ENCODE measurements at places on chromosomes 1 and 21. TPM values are rescaled to one million over a fixed set of nuclear protein-coding genes. Genes with fewer than 3 reads are reported as not detected.

- DNase-seq: no peak
Measured at GRCh38 chr1:223006371-223006770, 136.7 kb downstream of the TLR5 start.

DNA sequence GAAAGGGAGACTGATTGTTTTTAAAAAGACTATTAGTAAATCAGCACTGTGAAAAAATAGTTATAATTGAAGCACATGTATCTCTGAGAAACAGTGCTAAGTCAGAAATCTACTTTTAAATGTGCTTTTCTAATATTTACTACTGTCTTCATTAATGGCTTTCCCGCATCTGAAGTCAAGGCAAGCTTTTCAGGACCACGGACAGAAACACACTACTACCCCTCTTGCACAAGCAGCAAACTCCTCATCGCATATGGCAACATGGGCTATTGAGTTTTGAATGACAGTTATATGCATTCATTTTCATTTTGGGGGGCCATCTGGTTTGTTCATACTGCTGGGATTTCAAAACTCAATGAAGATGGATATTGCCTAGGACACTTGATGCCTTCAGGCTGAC, 433.4 kb upstream of the CAMK1G start:
- DNase-seq: no peak

GRCh38 chr1:211647711-211648121, 27.7 kb downstream of the NEK2 start:
- DNase-seq: no peak

The CD52 gene
- total RNA-seq: not detected

GRCh38 chr1:50973875-50974617, 4.0 kb downstream of the CDKN2C start:
- no peak for DNase-seq

GRCh38 chr21:41447356-41447755, 21.3 kb downstream of the MX1 start:
- no peak for DNase-seq

DNA sequence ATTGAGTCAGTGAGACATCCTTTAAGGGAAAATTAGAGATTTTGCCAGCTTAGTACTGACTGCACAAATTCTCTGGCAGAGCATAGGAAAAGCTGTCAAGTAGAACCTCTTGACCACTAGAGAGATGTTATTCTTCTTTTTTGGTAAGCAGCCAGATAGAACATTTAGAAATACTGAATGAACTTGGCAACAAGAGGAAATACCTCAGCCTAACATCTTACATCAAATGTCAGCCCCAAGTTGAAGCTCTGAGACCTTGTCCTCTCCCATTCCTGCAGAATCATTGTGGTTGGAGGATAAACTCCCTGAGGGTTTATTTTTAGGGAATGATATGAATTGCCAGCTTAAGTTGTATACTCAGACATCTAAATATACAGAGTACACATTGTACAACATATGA, 53.5 kb downstream of the MIGA1 start:
- peak; percentile 6 for DNase-seq

The C1QA gene
- total RNA-seq: 5.8 TPM

DNA sequence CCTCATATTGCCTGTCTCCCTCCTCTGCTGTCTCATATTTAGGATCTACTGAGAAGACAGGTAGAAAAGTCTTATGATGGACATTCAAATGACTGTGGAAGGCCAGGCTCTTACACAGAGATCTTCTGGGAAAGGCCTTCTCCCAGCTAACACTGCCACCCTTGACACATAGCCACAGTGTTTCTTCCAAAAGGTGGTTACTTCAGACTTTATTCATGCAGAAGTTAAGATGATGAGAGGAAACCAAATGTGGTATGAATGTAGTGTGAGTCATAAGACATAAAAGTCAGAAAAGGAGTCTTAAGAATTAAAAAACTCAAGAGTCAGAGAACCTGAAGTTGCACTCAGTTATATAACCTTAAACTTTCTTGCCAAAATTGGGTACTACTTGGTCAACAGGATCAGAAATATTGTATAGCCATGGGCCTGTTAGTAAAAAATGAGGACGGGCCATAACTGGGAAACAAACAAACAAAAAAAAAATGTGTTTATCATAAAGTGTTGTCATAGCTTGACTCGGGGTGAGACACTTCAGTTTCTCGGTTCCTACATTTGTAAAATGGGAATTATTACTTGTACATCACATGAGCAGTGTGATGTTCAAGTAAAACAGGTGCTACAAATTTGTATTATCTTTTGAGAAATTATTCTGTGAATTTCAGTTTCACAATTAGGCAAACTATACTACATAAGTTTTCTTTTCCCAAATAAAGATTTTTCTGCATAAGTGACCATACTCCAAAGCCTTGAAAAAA, 1.2 kb upstream of the DENND1B start:
- no peak for DNase-seq

The SLC5A9 gene
- not detected for total RNA-seq

The COL24A1 gene
- 15.2 TPM for total RNA-seq
